ENCODE measurements at places on chromosomes 2 and 18.

DNA sequence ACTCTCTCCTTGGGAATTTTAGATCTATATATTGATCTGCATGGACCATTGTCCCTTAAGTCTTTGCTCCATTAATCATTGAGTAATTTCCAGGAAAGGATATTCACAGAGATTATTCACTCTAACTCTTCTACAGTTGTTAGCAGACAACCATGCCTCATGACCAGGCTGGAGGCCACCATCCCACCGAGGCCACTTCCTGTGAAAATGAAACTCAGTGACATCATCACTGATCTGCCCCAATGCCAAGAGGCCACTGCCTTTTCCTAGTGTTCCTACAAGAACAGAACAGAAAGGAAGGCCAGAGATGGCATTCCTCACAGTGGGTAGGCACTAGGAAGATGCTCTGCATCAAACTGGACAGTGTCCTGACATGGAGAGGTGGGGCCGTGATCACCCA, 161.3 kb downstream of the DTNA start:
- no peak for DNase-seq

DNA sequence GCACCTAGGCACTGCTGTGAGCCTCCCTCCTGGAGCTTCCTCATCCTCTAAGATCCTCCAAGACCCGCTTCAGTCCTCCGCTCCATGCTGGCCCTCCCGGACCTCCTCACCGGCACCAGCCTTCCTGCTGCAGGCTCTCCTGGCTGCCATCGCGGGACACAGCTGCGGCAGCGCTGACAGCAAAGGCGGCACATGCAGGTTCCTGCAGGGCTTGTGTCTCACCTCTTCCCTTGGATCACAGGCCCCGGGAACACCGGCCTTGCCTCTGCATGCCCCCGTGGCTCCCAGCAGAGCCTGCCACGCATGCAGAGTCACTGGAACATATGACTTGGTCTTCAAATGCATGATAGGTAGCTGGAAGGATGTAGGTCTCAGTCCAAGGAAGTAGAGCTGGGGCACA, 67.2 kb downstream of the PTGR3 start:
- DNase-seq = no peak

DNA sequence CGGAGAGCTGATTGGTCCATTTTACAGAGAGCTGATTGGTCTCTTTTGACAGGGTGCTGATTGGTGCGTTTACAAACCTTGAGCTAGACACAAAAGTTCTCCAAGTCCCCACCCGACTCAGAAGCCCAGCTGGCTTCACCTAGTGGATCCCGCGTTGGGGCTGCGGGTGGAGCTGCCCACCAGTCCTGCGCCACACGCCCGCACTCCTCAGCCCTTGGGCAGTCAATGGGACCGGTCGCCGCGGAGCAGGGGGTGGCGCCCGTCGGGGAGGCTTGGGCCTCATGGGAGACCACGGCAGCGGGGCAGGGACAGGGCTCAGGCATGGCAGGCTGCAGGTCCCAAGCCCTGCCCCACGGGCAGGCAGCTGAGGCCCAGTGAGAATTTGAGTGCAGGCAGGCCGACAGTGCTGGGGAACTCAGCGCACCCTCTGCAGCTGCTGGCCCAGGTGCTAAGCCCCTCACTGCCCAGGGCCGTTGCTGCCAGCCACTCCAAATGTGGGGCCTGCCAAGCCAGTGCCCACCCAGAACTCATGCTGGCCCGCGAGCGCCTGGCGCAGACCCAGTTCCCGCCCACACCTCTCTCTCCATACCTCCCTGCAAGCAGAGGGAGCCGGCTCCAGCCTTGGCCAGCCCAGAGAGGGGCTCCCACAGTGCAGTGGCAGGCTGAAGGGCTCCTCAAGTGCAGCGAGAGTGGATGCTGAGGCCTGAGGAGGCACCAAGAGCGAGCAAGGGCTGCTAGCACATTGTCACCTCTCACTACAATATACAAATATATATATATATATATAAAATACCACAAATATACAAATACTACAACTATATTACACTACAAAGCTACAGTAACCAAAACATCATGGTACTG, 100.7 kb downstream of the SPIRE1 start:
- no peak for DNase-seq

GRCh38 chr18:10487154-10487553, 32.7 kb downstream of the APCDD1 start:
- DNase-seq = no peak

GRCh38 chr18:62131301-62131909, 55.5 kb downstream of the PIGN start:
- DNase-seq = peak; percentile 19

DNA sequence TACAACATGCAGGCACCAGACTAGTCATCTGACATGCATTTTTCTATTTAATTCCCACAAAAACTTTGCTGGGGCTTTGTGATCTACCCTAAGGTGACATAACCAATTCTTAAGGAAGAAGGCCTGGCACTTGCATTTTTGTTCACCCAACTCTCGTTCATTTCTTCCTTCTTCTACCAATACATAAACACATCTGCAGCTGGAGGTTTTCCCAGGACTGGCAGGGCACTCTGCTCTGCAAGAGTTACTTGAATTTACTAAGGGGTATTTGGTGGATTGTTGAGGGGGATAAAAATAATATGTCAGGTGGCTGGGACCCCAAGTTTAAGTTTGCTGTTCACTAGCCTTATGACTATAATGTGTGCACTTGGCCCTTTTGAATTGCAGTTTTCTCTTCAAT, 111.4 kb upstream of the TRIB2 start:
- no peak for DNase-seq

DNA sequence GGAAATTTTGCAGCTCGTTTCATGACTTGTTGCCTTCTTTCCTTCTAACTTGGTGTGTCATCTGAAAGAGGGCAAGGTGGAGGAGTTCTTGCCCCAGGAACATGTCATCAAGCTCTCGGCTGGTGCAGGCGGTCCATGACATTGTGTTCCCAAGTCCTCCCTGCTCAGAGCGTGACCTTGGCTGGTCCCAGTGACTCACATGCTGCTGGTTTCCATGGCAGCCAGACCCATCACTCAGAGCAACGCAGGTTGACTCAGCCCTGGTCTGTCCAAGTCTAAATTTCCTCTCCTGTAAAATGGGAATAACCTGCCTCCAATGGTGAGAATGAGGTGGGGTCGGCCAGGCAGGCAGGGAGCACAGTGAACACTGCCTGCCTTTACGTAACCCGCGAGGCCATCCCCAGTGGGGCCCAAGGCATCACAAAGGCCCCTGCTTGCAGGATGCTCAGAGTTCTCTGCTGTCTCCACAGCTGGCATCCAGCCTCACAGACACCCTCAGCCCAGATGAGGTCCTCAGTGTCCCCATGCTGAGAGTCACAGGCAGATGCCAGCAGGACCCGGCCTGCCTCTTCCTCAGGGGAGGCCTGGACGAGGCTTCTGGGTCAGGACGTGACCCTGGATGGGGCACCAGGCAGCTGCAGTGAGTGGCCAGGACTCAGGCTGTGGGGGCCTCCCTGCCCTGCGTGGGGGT, 143.7 kb downstream of the TPO start:
- DNase-seq = no peak

DNA sequence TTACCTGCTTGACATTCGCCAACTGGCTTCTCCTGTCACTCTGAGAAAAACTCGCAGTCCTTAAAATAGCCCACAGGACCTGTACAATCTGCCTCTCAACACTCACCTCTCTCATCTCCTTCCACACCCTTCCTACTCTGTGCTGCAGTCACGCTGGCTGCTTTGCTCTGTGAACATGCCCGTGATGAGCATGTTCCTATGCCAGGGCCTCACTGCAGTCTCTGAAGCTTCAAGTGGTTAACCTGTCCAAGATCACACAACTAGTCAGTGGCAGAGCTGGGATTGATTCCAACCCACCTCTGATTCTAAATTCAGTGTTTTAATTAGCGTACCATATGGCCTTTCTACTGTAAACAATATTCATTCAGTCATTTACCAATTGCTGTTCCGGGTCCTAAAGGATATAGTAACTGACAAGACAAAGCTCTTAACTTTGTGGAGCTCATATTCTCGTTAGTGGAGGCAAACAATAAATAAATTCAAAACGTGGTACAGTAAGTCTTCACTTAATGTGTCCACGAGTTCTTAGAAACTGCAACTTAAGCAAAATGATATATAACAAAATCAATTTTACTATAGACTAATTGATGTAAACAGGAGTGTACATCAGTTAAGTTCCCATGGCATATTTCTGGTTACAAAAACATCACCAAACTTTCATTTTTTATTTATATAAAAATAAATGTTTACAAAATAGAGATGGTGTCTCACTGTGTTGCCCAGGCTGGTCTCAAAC, 38.9 kb upstream of the FBXO11 start:
- no peak for DNase-seq

DNA sequence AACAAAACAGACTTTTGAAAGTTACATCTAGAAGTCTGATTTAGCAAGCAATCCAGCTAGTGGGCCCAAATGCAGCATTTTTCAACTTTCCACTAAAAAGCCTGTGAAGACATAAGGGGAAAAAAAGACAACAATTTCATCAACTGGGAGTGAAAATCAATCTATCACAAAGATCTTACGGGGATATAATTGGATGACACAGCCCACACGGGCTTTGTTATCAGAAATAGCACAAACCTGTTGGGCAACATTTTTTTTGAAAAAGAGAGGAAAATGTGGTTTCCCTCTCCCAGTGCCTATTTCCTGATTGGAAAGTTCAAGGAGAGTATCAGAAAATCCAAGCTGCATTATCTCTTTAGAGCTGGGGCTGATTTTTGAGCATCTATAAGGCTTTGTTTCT, 132.7 kb downstream of the EVA1A start:
- no peak for DNase-seq

- DNase-seq = no peak
These were observed 76.7 kb downstream of the GFPT1 start for GRCh38 chr2:69310111-69311023.

- no peak for DNase-seq
These were observed 33.6 kb downstream of the EHD3 start for GRCh38 chr2:31267437-31268120.

- DNase-seq = no peak
These were observed 1662.1 kb upstream of the NXPH2 start for GRCh38 chr2:140442319-140442718.

GRCh38 chr2:191653667-191654391, 24.1 kb upstream of the NABP1 start:
- no peak for DNase-seq

DNA sequence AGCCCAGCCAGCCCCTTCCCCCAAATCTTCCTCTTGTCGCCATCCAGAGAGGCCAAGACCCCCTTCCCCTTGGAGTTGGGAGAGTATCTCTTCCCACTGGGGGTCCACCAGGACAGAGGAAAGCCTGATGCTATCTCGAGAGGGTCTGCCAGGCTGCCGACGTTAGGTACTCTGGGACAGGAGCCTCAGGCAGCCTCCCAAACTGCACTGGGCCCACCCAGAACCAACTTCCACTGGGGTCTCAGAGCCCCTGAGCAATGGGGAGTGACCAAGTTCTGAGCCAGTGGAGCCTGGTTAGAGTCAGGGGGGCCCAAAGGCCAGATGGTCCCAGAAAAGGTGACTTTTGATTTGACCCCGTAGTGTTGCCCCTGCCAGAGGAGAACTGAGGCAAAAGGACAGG, 189.1 kb downstream of the INHBB start:
- DNase-seq = no peak

- no peak for DNase-seq
These were observed 9.5 kb downstream of the SDC1 start for GRCh38 chr2:20215183-20216040.

- no peak for DNase-seq
These were observed 2.3 kb downstream of the IL18R1 start for GRCh38 chr2:102357937-102358336.

GRCh38 chr18:56139792-56140254, 498.6 kb downstream of the TXNL1 start:
- no peak for DNase-seq

DNA sequence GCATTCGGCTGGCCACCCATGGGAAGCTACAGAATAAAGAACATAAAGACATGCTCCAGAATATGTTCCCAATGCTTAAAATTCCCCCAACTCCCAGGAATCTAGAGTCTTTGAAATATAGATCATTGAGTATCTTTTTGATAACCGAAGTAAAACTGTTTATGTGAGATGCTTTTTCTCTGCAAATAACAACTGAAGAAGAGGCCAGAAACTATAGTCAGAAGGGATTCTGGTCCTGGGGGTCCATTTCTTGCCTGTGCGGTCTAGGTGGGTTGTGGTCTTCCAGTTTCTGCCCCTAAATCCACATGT, 30.6 kb upstream of the SLC66A3 start:
- no peak for DNase-seq

DNA sequence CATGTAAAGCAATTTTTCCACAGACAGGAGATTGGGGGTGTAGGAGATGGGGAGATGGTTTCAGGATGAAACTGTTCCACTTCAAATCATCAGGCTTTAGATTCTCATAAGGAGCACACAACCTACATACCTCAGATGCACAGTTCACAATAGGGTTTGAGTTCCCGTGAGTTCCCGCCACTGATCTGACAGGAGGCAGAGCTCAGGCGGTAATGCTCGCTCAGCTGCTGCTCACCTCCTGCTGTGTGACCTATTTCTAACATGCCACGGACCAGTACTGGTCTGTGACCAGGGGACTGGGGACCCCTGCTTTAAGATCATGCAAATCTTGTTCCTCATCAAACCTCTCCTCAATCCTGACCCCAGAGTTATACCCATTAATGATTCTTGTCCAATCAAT, 70.1 kb downstream of the RPE start:
- no peak for DNase-seq

DNA sequence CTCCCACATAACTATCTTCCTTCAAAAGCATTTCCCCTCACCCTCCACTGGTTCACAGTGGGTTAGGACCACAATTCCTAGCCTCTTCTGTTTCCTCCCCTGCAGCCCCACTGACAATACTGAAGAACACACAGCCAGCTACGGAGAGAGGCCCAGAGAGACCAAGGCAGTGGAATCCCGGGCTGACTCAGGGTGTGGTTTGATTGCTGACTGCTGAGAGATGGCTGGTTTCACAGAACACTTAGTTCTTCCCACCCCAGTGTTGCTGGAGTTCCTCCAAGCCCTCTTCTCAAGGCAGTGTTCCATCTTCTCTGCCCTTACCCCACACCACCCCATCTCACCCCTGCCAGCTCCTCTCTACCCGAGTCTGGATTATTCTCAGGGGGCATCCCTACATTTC, 43.3 kb upstream of the ZFP36L2 start:
- DNase-seq = no peak

GRCh38 chr2:88659538-88659915, 31.9 kb upstream of the RPIA start:
- no peak for DNase-seq

DNA sequence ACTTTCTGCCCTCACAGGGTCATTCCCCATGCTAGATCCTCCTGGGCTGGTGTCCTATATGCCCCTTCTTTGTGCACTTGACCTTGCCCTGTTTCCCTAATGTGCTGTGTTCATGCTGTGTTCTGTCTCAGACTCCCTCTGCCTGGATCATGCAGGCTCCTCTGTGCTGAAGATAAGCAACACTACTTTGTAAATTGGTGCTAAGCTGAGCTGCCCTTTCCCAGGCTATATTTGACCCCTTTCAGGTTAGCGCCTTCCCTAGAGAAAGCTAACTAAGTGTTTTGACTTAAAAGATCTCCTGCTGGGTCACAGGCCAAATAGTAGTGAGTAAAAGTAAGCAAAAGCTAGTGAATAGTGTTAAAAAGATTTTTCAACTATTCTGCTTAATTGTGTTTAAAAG, 257.2 kb upstream of the RGPD4 start:
- no peak for DNase-seq

GRCh38 chr2:23285091-23285800, 99.7 kb upstream of the KLHL29 start:
- DNase-seq = no peak

- DNase-seq = no peak
These were observed 346.3 kb upstream of the TNP1 start for GRCh38 chr2:217206016-217206725.

- no peak for DNase-seq
These were observed 32.4 kb upstream of the NCK2 start for GRCh38 chr2:105712166-105712915.

GRCh38 chr2:204496779-204497178, 48.5 kb upstream of the PARD3B start:
- DNase-seq = no peak
